G401 (cell line): ENCODE measurements at places on chromosomes 7 and 10.
A peak's percentile ranks its signal among the peaks of the same experiment; 100 is the strongest.

DNA sequence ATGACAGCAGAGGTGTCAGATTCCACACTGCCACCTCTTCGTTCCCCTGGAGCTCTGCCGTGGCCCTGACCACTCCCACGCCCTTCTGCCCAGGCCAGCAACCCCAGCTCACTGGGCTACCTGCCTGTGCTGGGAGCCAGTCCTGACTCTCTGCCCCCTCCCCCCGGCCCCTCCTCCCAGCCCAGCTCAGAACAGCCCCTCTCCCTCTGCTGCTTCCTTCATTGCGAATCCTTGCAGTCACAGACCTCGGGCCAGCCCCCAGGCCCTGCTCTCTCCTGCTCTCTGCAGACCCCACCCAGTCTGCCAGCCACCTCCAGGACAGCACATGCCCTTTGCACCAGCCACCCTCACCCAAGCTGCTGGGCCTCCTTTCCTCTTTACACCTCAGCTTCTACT is 60.4 kb downstream of the TCERG1L start:
- DNase-seq = no peak

- no peak for DNase-seq
Measured at GRCh38 chr7:115004121-115004520, 82.2 kb downstream of the MDFIC start.

DNA sequence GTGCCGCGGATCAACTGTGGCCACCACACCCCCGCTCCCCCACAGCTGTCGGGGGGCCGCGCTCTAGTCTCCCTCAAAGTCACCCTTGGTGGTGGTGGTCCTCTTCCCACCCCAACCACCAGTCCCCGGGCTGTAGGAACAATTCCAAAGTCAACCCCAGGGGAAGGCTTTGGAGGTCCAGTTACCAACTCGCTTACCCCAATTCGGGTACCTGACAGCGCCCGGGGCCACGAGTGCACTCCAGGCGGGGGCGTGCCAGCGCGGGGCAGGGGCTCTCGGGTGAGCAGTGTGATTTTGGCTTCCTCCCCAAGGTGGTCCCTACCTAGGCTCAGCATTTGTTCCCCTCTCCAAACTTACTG is 584 bp upstream of the ZMIZ1 start:
- no peak for DNase-seq

DNA sequence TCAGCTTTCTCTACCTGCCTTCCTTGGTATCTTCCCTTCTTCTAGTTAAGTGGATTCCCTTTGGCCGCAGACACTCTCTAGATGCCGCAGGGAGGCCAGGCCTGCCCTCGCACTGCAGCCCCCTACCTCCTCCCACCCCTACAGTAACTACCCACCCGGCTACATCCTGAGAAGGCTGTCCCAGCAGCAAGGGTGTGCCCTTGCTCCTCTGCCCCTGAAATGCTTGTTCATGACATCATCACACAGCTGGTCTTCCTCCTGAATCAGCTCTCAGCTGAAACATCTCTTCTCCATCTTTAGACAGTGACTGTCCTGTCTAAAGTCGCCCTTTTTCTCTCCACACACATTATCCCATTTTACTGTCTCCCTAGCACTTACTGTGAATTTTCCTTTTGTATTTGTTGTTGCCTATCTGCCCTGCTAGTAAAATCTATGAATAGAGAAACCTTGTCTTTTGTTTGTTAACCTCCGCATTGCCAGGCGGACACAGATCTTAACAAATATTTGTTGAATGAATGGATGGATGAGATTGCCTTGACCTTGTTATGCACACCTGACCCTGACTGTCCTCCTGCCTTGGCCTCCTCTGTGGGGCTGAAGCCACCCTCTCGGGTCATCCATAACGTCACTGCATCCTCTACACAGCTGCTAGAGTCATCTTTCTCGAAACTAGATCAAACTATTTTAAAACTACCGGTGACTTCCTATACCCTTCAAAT is 108.9 kb upstream of the GATA3 start:
- DNase-seq = no peak

GRCh38 chr7:44329888-44330287 is 4.5 kb upstream of the CAMK2B start:
- no peak for DNase-seq

DNA sequence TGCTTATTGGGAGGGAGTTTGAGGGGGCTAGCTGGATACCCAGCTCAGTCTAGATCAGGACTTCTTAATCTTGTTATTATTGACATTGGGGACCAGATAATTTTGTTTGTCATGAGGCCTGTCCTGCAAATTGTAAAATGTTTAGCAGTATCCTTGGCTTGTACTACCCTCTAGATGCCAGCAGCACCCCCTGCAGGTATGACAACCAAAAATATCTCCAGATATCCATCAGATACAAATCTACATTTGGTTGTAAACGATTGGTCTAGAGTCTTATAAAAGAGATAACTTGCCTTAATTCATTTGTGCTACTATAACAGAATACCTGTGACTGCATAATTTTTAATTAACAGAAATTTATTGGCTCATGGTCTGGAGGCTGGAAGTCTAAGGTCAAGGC is 1232.2 kb downstream of the XPNPEP1 start:
- DNase-seq = no peak

DNA sequence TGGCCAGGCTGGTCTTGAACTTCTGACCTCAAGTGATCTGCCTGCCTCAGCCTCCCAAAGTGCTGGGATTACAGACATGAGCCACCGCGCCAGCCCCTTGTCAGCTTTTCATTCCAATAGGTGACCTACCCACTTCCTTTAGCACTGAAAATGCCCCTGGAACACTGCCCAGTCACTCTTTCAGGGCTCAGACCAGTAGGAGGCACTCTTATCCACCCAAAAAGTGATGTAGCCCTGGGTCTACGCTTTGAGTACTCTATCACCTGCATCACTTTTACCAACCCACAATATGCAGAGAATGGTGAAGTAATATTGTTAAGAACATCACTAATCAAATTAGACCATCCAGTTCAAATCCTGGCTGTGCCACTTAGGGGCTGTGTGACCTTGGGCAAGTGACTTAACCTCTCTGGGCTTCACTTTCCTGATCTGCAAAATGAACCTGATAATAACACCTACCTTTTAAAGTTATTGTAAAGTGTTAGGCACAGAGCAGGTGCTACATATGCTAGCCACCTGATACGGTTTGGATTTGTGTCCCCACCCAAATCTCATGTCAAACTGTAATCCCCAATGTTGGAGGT is 5.2 kb downstream of the CALN1 start:
- DNase-seq = no peak

DNA sequence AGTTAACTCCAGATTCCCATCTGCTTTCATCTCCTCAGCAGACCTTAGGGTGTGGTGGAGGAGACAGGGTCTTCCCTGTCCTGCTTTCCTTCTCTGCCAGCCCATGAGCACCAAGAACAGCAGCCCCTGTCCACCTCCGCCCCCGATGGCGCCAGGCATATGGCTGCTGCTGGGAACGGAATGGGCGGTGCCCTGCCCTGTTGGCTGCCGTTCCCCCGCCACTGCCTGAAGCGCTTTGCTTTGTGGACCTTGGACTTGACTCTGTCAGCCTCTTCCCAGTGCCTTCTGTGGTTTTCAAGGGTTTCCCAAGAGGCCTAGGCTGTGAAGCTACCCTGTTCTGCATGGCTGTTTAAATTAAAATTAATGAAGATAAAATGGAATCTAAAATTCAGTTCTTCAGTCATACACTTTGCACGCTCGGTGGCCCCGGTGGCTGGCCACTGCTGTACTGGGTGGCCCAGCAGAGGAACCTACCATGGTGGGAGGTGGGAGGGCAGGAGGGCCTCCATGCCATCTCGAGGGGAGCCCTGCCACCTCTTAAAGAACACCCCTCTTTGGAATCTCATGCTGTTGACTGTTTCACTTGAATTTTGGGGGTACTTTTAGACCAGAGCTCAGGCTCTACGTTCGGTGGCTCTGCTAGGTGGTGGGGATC is 78.7 kb downstream of the NKX6-2 start:
- no peak for DNase-seq

- no peak for DNase-seq
Measured at GRCh38 chr7:151735186-151735850, 141.6 kb downstream of the PRKAG2 start.

DNA sequence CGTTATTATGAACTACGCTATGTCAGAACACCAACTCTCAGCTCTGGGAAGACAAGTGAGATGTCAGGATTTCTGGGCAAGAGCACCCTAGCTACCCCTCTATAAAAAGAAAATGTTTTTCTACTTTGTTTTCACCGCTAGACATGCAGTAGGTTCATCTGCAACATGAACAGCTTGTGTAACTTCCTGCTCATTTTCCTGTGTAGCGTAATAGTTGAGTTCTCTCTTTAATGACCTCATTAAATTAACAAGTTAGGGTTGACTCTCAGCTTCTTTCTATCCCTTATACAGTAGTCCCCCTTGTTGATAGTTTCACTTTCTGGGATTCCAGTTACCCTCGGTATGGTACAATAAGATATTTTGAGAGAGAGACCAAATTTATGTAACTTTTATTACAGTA is 329.4 kb upstream of the ZNF32 start:
- DNase-seq = no peak

- peak; percentile 72 for DNase-seq
Measured at GRCh38 chr10:71213761-71214440, 1.5 kb downstream of the UNC5B start.

DNA sequence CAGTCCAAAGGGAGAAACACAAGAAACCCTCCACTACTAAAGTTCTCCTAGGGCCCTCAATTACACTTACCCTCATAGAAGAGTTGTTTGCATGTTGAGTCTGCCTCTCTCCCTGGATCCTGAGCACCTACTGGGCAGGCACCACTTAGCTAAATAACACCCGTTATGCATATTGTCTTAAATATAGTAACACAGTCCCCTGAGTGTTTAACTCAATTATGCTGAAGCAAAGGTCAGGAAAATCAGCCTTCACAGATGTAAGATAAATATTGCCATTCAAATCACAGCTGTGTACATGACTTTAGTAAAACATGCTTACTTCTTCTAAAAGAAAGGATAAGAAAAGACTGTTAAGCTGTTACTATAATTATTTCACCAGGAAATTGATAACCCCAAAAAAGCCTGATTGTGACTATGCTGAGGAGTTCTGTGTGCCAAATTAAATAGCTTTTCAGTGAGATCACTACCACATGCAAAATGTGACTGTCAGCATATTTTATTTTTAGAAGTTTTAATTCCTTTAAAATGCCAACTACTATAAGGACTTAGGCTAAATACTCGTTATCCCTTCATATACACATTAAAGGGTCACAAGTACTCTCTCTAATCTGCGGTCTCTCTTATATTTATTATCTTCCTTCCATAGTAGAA is 733.9 kb upstream of the PHF14 start:
- DNase-seq = no peak

DNA sequence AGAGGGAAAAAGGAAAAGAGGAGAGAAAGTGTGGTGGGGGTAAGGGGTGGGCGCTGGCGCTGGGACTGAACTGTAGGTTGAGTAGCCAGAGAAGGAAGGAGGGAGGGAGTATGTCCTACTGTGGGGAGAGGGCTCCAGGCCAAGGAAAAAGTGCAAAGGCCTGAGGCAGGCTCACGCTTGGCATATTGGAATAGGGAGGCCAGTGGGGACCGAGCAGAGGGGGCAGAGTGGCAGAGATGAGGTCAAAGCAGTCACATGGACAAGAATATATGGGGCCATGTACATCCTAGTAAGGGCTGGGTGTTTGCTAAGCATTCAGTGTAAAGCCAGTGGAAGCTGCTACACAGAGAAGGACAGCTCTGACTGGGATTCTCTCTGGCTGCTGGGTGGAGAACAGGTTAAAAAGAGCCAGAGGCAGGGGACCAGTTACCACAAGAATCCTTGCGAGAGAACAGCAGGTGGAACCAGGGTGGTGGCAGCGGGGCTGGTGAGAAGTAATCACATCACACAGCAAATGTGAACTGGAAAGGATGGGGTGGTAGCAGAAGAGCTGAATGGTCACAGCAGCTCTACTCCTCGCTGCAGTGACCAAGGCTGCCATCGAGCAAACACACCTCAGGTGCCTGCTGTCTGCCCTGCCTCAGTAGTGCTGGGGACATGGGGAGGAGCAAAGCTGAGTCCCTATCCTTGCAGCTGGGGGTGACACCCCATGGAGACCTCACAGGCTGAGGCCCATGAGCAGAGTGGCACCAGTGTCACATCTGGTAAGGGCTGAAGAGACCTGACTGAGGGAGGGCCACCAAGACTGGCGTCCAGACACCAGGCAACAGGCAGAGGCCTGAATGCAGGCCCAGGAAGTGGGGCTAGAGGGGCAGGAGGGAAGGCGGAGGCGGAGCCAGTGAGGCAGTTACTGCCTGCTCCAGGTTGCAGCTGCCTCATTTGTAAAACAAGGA is 39.5 kb downstream of the FAM53B start:
- no peak for DNase-seq

GRCh38 chr7:155752756-155753445 is 59.4 kb downstream of the SHH start:
- DNase-seq = no peak

DNA sequence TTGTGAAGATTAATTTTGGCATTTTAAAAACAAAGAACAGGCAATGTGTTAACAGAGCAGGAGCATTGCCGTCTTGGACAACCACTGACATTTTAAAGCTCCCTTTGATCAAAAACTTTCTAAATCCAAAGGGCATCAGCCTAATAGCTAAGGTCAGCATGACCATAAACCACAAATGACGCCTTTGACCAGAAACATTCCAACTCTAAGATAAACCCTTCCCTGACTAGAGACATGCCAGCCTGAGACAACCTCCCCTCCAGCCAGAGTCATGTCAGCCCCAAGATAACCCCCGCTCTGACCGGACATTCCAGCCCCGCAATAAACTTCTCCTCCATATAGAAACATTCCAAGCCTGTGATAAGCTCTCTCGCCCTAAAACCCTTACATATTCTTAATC is 949.4 kb upstream of the POT1 start:
- no peak for DNase-seq

DNA sequence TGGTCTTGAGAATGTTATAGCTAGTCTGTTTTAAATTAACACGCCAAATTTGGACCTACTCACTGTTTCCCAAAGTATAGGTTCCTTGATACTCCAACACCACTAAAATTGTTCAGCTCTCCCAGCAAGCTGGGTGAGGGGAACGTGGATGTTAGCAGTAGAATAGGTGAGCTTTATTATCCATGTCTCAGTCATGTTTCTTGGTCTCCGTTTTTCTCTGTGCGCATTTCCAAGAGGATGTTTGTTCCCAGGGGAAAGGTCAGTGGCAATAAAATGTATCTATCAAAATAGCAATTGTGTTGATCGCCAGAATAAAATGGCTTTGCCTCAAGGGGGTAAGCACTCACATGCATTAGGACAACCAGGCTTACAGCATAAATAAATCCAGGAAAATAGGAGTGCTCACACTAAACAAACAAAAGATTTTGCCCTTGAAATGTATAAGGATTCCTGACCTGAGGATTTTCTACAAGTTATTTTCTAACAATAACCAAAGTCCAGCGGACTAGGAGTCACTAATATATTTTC is 187.0 kb upstream of the C7orf33 start:
- DNase-seq = no peak

DNA sequence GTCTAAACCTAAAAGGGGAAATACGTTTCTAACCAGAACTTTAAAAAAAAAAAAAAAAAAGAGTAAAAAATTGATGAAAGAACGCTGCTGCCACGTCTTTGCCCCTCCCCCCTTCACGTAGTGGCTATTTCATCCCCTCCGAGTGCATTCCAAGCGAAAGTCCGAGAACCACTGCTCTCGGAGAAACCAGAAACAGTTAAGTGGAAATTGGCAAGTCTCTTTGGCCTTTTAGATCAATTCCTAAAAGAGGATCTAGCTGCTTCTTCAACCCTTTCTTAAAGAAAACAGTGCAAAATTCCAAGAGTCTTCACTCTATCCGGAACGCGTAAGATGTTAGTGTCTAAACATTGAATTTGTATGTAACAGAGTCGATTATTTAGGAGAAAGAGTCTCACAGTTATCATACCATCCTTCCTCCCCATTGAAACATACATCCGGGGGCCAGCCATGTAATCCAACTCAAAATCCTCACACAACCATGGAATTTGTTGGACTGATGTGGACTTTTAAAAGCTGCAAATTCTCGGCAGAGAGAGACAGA is 1.1 kb downstream of the P4HA1 start:
- DNase-seq = peak; percentile 60
